HuH-7 (cell line): ENCODE measurements at places on chromosomes 11 and 22.

GRCh38 chr11:2867722-2868505 is 17.7 kb downstream of the CDKN1C start:
- no peak for DNase-seq

DNA sequence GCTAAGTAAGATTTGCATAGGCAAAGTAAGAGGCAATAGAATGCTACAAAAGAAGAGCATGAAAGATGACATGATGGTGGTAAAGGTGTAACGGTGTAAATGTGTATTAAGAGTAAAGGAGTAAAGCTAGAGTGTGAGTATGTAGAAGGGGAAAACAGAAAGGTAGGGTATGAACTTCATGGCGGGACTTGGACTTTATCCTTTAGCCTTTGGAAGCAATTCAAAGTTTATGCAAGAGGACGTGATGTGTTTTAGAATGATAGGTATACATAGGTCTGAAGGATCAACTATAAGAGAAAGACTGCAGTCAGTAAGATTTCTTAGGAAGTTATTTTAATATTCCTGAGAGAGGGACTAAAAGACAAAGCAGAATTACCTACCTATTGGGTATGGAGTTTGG is 358.0 kb upstream of the FAT3 start:
- DNase-seq = no peak

DNA sequence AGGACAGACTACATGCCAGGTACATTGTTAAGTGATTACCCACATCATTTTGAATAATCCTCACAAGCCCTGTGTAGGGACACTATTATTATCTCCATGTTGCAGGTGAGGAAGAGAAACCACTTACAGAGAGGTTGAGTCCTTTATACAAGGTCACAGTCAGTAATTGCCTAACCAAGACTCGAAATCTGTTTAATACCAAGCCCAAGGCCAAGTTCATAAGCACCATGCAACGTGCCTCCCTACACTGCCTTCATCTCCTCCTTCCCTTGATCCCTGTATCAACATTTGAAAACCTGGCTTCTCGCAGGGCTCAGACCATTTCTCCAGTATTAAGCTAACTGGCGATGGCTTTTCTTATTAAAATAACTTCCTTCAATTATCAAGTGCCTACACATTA is 41.7 kb upstream of the SEZ6L start:
- no peak for DNase-seq

GRCh38 chr11:93155738-93156137 is 42.1 kb downstream of the SLC36A4 start:
- DNase-seq = no peak

DNA sequence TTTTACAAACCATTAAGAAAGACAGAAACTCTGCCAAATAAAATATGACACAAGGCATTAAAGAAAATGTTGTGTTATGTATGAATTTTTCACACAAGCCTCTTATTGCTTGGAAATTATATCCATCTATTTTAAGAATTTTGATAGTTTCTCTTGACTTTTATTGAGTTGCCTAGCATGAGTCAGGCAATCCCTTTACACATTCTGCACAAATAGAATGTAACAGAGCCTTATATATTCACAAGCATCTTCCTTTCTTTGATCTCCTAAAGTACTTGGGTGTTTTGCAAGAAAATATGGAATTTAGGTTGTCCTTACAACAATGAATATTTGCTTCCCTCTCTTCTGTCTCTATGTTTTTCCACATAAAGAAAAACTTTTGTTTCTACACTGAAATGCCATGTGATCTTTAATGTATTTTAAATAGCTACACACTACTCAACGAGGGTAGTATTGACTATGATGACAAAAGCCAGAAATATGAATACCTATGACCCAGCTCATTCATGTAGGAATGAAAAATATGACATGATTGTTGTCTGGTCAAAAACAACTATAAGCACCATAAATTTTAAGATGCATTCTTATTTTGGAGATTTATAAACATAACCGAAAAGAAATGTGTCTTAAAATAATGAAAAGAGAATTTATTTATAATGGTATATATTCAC is 398.8 kb downstream of the GUCY1A2 start:
- DNase-seq = no peak

- DNase-seq = no peak
Observed at GRCh38 chr11:67174311-67174710, 55.2 kb downstream of the KDM2A start.

DNA sequence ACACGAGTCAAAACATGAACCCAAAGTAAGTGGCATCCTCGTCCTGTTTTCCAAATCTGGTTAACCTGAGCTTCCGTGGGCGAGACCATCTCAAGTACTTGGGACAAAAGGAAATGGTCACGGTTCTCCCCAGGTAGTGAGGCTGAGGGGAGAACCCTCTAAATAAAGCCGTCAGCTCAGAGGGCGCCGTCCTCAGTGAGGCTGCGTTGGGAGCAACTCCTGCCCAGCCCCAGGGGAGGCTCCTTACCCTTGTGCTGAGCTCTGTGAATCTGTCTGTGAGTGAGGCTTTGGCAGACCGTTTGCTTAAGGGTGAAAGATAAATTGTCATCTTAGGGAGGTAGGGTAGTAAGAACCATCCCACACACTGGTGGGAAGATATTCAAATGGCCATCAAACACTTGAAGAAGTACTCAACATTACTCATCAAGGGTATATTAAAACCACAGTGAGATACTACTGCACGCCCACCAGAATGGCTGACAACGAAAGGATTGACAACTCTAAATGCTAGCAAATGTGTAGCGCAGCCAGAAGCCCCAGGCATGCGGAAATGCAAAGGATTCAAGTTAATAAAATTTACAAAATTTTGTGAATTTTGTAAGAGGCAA is 321.0 kb downstream of the TBC1D22A start:
- no peak for DNase-seq

- no peak for DNase-seq
Observed at GRCh38 chr11:30741039-30741550, 154.9 kb upstream of the MPPED2 start.

GRCh38 chr22:16955081-16955480 is 52.9 kb downstream of the GAB4 start:
- no peak for DNase-seq

DNA sequence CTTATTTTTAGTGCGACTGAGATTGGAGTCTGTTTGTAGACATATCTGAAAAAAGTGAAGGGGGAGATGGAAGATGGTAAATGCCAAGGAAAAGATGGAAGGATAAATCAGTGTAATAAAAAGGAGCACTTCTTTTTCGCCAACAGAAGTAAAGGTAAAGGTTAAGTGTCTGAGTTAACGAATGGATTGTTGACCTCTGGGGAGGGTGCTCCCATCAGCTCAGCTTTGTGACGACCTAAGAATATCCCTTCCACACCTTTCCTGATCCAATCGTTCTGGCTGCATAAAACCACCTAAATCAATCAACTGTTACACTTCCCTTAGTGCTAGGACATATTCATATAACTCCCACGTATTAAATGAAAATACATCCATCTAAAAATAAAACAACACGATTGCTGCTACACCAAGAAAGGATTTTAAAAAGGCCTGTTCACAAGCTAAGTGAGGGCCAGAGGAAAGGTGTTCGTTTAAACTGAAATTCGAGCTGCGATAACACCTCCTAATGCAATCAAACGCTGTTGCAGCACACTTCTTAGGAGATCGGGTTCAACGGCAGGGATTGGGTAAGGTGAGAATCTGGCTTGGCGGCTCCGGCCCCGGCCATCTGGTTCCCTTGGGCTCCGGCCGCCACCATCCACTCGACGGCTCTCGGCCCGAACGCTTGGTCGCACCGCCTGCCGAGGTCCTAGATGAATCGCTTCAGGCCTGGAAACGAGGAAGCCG is 658 bp downstream of the C11orf71 start:
- peak; percentile 30 for DNase-seq
